SJSA1 (cell line): ENCODE measurements at places on chromosomes 4 and X. TPM values are rescaled to one million over a fixed set of nuclear protein-coding genes. Genes with fewer than 3 reads are reported as not detected.

GRCh38 chr4:141680060-141680459, 43.7 kb downstream of the IL15 start:
- DNase-seq: no peak

DNA sequence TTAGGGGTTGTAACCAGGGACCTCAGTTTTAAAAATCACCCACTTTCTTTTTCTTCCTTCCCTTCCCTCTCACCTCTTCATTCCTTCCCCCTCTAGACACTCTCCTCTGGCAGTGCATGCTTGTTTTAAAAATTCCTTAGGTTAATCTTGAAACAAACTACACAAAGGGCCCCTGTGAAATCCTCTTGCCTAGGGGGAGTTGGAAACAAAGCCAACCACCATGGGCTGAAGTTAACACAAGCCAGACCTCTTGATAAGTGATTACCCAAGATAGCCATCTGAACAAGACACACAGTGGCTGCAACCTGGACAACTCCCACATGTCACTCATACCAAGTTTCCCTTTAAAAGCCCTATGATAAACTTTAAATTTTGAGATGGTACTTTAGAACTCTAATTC, 68.9 kb downstream of the TENT5D start:
- DNase-seq: no peak

The PTTG2 gene
- not detected in 2 replicates for total RNA-seq

- no peak for DNase-seq
Measured at GRCh38 chrX:150696331-150696730, 3.1 kb downstream of the MTMR1 start.

The DMD gene
- total RNA-seq: 6.8 and 8.9 TPM in 2 replicates

The AVPR2 gene
- total RNA-seq: not detected in 2 replicates
